ENCODE measurements at places on chromosomes 6 and 20.

- DNase-seq: no peak
These were observed 1349.6 kb downstream of the EPHA7 start for GRCh38 chr6:92069781-92070180.

GRCh38 chr6:106381223-106381622 is 20.7 kb downstream of the CRYBG1 start:
- no peak for DNase-seq

DNA sequence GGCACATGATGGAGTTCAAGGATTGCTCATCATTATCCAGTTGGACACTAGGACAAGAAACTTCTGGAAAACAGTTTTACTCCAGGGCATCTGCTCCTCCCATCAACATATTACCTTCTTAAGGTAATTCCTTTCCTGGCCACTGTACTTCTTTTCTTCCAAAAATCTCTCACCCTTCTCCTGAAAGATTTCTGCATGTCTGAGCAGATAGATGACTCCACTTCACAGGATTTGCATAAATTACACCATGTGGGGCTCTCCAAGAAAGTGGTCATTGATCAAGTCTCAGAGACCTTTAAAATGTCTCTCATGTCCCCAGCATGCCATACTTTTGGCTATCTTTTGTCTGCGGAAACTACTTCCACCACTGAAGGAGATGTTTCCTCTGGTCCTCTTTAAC is 103.2 kb upstream of the TNFAIP3 start:
- no peak for DNase-seq

GRCh38 chr6:12289365-12289919 is 719 bp upstream of the EDN1 start:
- peak; percentile 42 for DNase-seq

GRCh38 chr20:51020657-51021056 is 2.2 kb downstream of the KCNG1 start:
- DNase-seq: no peak

DNA sequence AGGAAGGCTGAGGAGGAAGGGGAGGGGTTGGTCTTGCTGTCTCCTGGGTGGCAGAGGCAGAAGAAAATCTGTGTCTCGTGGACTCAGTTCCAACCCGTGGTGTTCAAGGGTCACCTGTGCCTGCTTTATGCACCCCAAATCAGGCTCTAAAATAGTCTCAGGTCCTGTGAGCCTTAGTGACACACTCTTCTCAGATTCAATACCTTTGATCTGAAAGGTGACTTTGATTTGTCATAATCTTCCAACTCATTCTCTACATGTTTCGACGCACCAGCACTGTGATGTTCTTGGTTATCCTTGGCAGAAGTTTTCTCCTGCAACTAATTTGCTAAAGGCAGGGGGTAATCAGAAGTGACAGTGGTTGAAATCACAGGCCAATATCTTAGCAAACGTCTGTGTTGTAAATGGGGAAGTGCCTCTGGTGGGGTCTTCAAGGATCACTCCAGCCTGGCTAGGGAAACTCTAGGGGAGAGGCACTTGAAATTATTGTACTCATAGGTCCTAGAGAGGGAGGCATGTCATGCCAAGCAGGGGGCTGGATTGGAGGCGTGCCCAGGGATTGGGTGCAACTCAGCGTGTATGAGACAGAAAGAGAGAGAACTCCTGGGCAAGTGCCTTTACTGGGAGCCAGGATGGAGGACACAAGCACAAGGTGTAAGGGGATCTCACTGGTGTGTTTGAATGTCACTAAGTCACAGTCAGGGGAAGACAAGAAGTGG is 19.0 kb upstream of the PRND start:
- DNase-seq: no peak

DNA sequence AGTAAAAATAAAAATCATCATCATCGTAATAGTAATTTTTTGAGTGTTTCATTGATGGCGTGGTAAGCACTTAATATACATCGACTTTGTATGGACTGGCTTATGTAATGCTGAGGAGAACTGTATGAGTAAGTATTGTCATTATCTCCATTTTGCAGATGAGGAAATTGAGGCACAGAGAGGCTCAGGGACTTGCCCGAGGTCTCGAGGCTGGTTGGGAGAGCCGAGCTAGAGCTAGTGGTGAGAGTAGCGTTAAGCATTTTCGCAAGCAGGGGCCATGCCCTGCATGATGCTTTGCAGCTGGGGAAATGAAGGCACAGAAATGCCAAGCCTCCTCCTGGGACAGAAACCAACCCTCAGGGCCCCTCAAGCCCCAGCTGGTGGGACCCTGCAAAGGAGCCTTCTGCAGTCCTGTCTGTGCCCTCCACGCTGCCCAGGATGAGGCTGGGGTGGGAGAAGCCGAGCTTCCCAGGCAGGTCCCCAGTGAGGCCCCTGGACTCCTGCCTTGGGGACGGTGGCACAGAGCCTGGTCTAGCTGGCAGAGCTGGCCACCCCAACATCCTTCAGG is 31.1 kb upstream of the STX16 start:
- no peak for DNase-seq

- DNase-seq: no peak
These were observed 144.4 kb downstream of the ADGRG6 start for GRCh38 chr6:142446168-142446567.

- no peak for DNase-seq
These were observed 33.2 kb downstream of the SCGN start for GRCh38 chr6:25685251-25685650.

GRCh38 chr6:36550473-36551000 is 3.3 kb upstream of the STK38 start:
- DNase-seq: no peak

DNA sequence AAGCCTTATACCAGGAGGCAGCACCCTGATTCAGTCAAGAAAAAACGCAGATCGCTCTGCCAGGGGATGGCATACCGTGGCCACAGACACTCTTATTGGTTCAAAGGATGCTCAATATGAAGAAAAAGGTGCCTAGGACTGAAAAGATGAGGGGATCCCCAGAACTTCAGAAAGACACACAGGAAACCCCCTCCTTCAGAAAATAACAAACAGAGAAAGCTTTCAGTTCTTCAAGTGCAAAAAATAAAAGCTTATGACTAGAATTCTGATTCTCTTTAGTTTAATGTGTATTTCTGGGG is 17.7 kb upstream of the MYB start:
- no peak for DNase-seq

DNA sequence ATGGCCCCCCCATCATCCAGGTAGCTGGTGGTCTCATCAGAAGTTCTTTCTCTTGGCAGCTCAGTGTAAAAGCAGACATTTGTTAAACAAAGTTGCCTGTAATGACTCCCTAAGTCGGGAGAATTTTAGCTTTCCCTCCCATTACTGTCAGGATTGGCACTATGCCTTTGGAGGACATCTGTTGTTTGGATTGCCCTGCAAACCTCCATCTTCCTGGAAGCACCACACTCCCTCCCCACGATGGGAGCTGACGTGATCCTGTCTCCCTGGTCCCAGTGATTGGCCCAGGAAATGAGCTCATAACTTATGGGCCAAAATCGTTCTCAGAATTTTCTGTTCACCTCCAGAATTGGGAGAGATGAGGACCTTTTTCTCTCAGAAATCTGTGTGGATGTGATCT is 42.6 kb upstream of the CNR1 start:
- DNase-seq: no peak

- no peak for DNase-seq
These were observed 38.5 kb downstream of the GCNT2 start for GRCh38 chr6:10559522-10560152.

DNA sequence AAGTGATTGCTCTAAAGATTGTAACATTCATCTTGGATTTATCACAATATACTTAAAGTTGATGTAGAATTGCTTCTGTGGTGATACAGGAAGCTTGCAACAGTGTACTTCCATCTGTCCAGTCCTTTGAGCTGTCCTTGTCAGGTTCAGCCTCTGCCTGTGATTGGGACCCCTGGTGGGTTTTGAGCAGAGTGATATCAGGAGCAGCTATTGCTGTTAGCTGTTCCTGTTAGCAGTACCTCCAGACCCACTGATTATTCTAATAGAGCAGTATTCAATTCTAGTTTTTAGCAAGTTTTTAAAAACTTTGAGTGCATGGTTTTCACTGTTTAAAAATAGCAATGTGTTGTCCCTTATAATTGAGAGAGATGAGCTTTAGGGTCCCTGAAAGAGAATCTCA is 48.8 kb downstream of the TULP4 start:
- DNase-seq: no peak

GRCh38 chr6:131937226-131937625 is 13.9 kb downstream of the CCN2 start:
- no peak for DNase-seq

DNA sequence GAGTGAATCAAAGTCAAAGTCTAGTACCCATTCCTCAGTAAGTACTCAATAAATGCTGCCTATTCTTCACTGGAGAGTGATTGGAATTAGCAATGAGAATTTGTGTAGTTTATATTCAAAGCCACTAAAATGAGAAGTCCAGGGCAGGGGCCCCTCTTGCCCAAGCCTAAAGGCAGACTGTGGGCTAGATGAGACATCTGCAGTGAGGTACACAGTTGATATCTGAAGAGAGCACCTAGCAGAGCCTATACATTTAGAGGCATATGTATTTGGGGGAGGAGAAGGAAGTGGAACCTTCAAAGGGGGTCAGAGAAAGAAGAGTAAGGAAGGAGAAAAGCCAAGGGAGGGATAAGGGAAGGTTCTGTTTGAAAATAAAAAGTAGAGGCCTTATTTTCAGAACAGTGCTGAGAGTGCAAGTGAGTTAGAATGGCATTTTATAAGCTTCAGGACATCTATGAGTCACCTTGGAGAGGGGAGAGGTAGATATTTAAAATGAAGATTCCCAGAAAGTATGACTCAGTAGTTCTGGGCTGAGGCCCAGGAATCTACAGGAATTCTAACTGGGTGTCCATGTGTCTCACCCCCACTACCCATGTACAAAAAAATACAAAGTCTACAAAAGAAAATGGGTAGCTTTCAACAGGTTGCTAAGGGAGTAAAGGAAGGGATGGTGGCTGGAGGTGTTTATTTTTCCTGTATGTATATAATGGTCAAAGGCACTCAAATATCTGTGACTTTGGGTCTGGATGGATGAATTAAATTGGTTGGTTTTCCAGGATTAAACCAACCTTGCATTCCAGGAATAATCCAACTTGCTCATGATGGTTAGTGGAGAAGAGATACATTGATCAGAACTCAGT is 135.1 kb downstream of the ZFP64 start:
- no peak for DNase-seq

- no peak for DNase-seq
These were observed 48.3 kb downstream of the CARMIL1 start for GRCh38 chr6:25327432-25327831.

GRCh38 chr6:118319894-118320649 is 228.0 kb upstream of the PLN start:
- DNase-seq: no peak

GRCh38 chr20:49418809-49419208 is 63.7 kb downstream of the KCNB1 start:
- no peak for DNase-seq

- DNase-seq: peak; percentile 72
These were observed 29.3 kb downstream of the NSFL1C start for GRCh38 chr20:1437235-1437904.

DNA sequence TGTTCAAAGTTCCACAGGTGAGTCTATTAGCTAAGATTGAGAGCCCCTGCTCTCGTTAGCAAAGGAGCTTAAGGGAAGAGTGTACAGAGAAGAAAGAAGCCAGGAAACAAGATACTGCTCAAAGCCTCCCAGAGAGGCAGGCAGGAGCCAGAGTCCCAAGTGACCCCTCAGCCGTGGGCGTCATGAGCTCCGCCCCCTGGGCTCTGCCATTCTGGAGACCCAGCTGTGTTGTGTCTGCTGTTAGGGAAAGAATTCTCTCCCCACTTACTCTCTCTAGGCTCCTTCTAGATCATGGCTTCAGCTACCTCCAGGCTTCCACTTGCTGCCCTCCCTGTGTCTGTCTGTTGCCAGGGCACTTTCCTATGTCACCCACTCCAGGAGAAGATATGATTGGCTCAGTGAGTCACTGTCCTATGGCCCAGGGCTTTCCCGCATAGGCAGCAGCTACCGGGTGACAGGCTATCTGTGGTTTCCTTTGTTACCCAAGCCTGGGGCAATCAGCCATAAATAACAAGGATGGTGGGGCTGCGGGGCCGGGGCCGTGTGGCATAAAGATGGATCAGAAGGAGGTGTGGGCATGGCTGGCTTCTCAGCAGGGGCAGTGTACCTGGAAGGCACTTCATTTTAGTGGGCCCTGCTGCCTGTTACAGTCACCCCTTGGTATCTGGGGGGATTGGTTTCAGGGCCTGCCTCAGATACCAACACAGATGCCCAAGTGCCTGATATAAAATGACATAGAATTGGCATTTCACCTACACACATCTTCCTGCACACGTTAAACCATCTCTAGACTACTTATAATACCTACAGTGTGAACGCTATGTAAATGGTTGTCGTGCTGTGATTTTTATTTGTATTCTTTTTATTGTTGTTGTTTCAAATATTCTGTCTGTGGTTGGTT is 118.9 kb downstream of the ARMC2 start:
- DNase-seq: no peak

- no peak for DNase-seq
These were observed 8.0 kb downstream of the STK35 start for GRCh38 chr20:2109425-2110210.

- DNase-seq: no peak
These were observed 74.2 kb downstream of the TAF4 start for GRCh38 chr20:61991476-61991875.

Measured in activated CD4-positive, alpha-beta T cell treated with anti-CD3 and anti-CD28 coated beads for 24 hours (primary cell).